ENCODE measurements at places on chromosomes 5 and 9. TPM values are rescaled to one million over a fixed set of nuclear protein-coding genes. Genes with fewer than 3 reads are reported as not detected.

DNA sequence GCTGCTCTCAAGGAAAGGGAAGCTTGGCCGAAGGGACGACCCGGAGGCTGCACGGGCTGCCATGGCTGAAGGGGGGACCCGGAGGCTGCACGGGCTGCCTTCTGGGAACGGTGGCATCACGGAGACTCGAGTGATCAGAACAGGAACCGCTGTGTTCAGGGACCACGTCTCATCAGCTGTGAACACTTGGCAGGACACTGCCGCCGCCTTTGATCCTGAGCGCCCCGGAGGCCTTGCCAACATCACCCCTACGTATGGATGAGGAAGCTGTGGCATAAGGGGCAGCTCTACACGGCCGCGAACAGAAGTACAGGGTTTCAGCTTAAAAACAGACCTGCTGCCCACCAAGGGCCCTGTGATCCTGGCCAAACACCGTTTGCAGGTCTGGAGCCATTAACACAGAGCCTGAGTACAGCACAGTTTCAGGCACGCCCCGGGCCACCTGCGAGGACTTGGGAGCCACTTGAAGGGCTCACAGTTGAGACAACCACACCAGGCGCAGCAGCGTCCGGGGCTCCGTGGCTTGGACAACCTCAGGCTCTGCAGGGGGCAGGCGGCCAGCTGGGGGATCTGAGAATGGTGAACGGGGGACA, 23.9 kb upstream of the TERT start:
- H3K36me3 ChIP-seq: peaks cover 22% of the 10 kb centered on the region
- H3K4me3 ChIP-seq: no peak overlapping the region
- H3K27me3 ChIP-seq: no peaks in the 10 kb centered on the region

GRCh38 chr5:69454460-69455249, 37.9 kb upstream of the OCLN start:
- no peaks in the 10 kb centered on the region for H3K4me1 ChIP-seq
- H3K27me3 ChIP-seq: no peaks in the 10 kb centered on the region
- H3K4me3 ChIP-seq: no peak overlapping the region
- H3K36me3 ChIP-seq: no peaks in the 10 kb centered on the region
- H3K27ac ChIP-seq: no peak overlapping the region
- no peak for DNase-seq

- DNase-seq: no peak
- no peaks in the 10 kb centered on the region for H3K36me3 ChIP-seq
- H3K4me1 ChIP-seq: peaks cover 7% of the 10 kb centered on the region
- H3K27me3 ChIP-seq: no peaks in the 10 kb centered on the region
- H3K4me3 ChIP-seq: no peak overlapping the region
Observed at GRCh38 chr9:136695435-136695895, 8.2 kb upstream of the AGPAT2 start.

DNA sequence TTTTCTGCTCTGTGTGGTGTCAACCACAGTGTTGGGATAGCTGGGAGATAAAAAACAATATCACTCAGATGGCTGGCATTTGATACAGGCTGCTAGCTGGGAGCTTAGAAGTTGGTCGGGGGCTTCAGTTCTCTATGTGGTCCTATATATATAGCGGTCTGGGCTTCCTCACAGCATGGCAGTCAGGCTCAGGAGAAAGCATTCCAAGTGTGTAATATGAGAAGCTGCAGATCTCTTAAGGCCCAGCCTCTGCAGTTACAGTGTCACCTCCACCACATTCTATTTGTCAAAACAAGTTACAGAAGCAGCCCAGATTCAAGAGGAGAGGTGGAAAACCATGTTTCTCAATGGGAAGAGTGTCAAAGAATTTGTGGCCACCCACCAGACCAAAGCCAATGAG, 108.1 kb upstream of the NIPBL start:
- H3K36me3 ChIP-seq: no peaks in the 10 kb centered on the region
- DNase-seq: no peak
- H3K27me3 ChIP-seq: no peaks in the 10 kb centered on the region
- H3K4me1 ChIP-seq: no peaks in the 10 kb centered on the region
- no peak overlapping the region for H3K27ac ChIP-seq

GRCh38 chr9:76231001-76231400, 163.2 kb downstream of the RFK start:
- H3K4me3 ChIP-seq: no peak overlapping the region
- no peaks in the 10 kb centered on the region for H3K27me3 ChIP-seq
- no peak for DNase-seq
- no peaks in the 10 kb centered on the region for H3K36me3 ChIP-seq

DNA sequence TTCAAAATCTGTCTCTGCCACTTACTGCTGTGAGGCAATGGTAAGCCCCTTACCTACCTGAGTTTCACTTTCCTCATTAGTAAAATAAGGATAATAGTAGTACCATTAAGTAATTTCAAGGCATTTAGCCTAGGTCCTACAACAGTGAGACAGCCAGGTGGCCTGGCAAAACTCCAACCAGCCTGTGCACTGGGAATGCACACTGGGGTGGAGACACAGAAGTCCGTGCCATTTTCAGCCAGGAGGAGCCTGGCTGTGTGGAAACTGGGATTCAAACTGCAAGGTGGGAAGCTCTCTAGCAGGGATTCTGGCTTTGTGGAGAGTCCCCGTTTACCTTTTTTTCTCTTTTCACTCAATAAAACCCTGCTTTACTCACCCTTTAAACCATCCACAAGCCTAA, 630.4 kb downstream of the PRELID2 start:
- DNase-seq: no peak
- H3K36me3 ChIP-seq: no peaks in the 10 kb centered on the region
- no peaks in the 10 kb centered on the region for H3K4me1 ChIP-seq
- no peak overlapping the region for H3K4me3 ChIP-seq

DNA sequence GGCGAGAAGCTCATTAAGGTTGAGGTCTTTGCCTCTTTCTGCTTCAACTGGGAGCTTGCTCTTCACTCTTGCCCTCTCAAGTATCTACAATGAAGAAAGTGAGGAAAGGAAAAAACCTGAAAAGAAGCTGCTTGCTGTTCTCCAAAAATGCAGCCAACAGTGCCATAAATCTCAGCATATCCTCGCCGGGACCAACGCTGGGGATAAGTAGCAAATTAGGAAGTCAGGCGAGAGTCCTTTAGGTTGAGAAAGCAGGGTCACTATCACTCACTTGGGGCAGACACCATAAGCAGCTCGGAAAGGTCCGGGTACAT, 399 bp downstream of the NUP155 start:
- peak overlapping the region; percentile 14 for H3K27ac ChIP-seq
- DNase-seq: no peak

DNA sequence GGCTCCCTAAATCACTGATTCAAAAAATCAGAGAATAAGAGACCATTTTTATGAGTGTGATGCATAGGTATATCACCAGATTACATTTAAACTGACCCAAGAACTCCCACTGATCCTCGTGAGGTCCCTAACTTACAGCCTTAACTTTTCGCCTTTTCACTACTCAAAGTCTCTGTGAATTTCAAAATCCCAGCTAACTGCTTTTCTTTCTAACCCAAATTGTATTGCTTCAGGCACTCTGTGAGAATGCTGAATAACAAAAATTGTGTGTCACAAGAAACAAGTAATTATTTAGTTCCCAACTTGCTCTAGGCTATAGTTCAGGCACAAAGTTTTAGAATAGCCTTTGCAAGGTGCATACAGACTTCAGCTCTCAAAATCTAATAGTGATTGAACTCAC, 368.6 kb downstream of the CHSY3 start:
- H3K36me3 ChIP-seq: no peaks in the 10 kb centered on the region
- no peaks in the 10 kb centered on the region for H3K4me1 ChIP-seq
- DNase-seq: no peak
- no peak overlapping the region for H3K27ac ChIP-seq
- no peak overlapping the region for H3K4me3 ChIP-seq
- no peaks in the 10 kb centered on the region for H3K27me3 ChIP-seq

- no peak for DNase-seq
- H3K27me3 ChIP-seq: no peaks in the 10 kb centered on the region
- H3K4me1 ChIP-seq: no peaks in the 10 kb centered on the region
- no peak overlapping the region for H3K4me3 ChIP-seq
Observed at GRCh38 chr9:86751207-86751606, 196.1 kb downstream of the GAS1 start.

DNA sequence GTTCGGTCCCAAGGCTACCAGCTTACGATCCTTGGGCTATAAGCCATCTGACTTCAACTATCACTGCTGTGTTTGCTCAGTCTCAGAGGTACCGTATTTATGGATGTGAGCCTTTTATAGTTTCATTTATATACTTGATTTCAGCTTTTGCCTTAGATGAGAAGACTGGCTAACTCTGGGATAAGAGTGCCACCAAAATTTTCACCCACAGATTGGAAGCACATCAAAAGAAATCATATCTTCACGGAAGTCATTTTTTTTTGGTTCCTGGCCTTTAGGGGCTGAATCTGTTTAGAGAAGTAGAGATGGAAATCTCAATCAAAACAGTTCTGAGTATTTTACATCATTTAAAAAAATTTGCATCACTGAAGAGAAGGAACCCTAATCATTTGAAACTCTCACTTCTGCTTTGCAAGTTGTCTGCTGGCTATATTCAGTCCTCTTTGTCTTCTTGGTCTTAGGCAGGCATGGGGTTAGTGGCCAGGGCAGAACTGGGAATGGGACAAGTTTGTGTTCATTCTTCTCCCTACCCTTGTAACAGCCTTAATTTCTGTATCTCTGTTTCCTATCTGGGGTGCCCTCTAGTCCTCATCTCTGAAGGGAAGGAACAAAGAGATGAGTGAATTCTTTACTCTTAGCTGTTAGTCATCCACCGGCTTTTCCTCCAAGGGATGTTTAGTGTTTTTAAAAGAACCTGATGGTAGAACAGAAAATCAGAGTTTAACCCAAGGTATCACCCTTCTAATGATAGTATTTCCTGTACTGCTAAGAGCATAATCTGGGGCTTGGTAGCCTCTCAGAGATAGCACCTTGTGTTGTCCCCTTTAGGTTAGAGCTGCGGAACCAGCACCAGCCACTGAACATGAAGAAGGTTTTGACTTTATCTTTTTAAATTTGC, 14.1 kb upstream of the TNFAIP8 start:
- H3K36me3 ChIP-seq: no peaks in the 10 kb centered on the region
- peaks cover 21% of the 10 kb centered on the region for H3K4me1 ChIP-seq
- H3K27ac ChIP-seq: peak overlapping the region; percentile 50
- no peak for DNase-seq

DNA sequence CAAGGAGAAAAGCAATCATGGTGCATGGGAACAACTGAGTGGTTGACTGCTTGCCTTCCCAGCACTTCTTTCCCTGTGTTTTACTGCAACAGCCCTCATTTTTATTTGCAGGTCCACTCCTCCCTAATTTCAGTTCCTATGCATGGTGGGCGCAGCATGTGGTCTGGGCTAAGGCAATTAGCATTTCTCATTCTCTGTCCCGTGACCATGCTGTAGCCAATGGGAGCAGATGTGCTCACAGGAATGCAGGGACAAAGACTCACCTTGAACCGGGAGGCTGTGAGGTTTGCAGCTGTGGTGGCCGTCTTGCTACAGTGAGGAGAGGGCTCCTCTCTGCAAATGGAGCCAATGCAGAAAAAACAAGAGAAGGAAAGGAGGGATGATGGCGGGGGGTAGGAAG, 315.5 kb downstream of the SLIT3 start:
- H3K4me1 ChIP-seq: peaks cover 16% of the 10 kb centered on the region
- no peak overlapping the region for H3K4me3 ChIP-seq
- H3K36me3 ChIP-seq: no peaks in the 10 kb centered on the region
- no peak for DNase-seq
- no peaks in the 10 kb centered on the region for H3K27me3 ChIP-seq
- H3K27ac ChIP-seq: no peak overlapping the region

GRCh38 chr9:95629585-95629984, 112.8 kb upstream of the PTCH1 start:
- no peaks in the 10 kb centered on the region for H3K36me3 ChIP-seq
- no peak overlapping the region for H3K4me3 ChIP-seq
- DNase-seq: no peak
- no peaks in the 10 kb centered on the region for H3K27me3 ChIP-seq

DNA sequence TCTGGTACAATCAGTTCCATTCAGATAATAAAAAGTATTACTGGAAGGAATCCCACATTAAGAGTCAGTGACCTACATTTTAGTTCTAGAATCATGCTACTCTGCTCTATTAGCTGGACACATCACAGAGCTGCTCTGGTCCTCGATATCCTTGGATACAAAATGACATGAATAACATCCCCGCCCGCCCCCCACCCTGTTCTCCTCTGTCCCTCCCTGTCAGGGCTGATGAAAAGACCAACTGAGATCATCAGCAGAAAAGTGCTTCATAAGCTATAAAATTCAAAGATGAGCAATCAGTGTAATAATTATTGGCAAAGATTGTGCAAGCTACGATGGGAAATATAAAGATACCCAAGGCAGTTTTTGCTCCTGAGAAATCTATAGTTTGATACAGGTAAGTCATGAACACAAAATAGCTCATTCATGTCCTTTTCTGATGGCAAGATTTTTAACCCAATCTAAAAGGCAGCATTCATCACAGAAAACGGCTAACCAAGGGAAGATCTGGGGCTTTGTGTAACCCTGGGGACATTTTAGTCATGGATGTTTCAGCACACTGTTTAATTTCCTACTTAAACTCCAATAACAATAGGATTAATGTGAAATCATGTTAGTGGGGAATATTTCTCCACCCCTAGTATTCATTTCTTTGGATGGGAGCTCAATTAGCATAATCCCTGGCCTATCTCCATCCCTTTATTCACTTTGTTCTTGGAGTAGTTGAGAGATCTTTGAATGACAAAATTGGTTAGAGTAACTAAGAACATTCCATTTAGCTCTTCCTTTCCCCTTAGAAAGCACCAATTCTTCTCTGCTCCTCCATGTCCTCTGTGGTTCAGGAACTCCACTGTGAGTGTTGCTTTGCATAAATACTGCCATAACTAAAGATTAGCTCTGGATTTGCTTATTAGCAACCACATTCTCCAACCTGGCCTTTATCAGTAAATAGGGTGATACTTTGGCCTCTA, 459.4 kb upstream of the GRIA1 start:
- no peak overlapping the region for H3K27ac ChIP-seq
- H3K4me1 ChIP-seq: no peaks in the 10 kb centered on the region
- no peak for DNase-seq
- H3K27me3 ChIP-seq: no peaks in the 10 kb centered on the region
- no peaks in the 10 kb centered on the region for H3K36me3 ChIP-seq

GRCh38 chr5:161047024-161047423, 195.0 kb upstream of the ATP10B start:
- H3K27me3 ChIP-seq: no peaks in the 10 kb centered on the region
- no peaks in the 10 kb centered on the region for H3K36me3 ChIP-seq
- no peak for DNase-seq
- no peak overlapping the region for H3K27ac ChIP-seq
- H3K4me3 ChIP-seq: no peak overlapping the region

DNA sequence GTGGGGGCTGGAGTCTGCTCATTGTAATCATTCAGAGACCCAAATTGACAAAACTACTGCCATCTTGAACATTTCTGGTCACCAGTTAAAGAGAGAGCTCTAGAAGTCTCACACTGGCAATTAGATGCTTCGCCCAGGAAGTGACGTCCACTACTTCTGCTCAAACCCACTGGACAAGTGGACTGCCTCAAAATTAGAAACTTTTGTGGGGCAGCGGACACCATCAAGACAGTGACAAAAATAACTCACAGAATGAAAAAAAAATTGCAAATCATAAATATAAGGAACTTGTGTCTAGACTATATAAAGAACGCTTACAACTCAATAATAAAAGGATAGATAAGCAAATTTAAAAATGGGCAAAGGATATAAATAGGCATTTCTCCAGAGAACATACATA, 9.8 kb upstream of the SLC46A2 start:
- H3K4me3 ChIP-seq: no peak overlapping the region
- no peaks in the 10 kb centered on the region for H3K4me1 ChIP-seq
- no peak for DNase-seq
- H3K36me3 ChIP-seq: no peaks in the 10 kb centered on the region
- no peak overlapping the region for H3K27ac ChIP-seq

FOXD1 gene
- 76.1 TPM for total RNA-seq

LRRC19 gene
- total RNA-seq: not detected

NUDCD2 gene
- total RNA-seq: 4.6 TPM

GABRA1 gene
- not detected for total RNA-seq

HSPB3 gene
- total RNA-seq: not detected

C7 gene
- total RNA-seq: 87.0 TPM

MAML1 gene
- 34.7 TPM for total RNA-seq

NOXA1 gene
- total RNA-seq: 11.4 TPM

FOXD4 gene
- total RNA-seq: not detected

ARID3C gene
- 2.1 TPM for total RNA-seq
